ENCODE measurements at places on chromosomes 11 and 22.
A peak's percentile ranks its signal among the peaks of the same experiment; 100 is the strongest.

DNA sequence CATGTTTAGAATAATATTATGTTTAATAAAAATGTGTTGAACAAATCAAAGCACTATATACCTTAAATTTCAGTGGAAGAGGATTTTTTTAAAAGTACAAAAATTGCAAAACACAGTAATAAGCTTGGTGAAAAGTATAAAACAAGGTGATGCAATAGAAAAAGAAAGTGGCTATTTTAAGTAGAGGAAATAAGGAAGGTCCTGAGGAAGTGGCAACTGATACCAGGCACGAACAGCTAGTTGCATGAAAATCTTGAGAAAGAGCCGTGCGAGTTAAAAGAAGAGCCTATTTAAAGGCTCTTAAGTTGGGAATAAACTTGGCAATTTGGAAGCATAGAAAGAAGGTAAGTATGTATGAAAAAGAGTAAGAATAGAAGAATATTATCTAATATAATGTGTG, 1679.3 kb downstream of the LRRC4C start:
- no peak for DNase-seq

DNA sequence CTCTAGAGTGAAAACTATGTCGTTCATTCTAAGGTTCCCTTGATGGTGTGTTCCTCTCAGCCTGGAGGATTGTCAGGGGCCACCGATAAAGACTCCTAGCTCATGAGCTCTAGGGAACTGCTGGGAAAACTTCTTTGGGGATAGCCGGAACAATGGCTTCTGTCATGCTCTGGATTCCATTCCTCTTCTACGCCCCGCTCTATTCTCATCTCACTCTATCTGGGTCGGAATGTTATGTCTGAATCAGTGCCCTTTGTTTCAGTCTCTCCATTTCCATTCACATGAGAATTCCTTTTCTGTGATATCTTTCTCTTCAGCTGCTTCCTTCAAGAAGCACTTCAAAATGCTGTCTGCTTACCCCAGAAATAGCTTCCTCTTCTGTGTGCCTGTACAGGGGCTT, 16.9 kb upstream of the SLCO2B1 start:
- DNase-seq, result no peak

DNA sequence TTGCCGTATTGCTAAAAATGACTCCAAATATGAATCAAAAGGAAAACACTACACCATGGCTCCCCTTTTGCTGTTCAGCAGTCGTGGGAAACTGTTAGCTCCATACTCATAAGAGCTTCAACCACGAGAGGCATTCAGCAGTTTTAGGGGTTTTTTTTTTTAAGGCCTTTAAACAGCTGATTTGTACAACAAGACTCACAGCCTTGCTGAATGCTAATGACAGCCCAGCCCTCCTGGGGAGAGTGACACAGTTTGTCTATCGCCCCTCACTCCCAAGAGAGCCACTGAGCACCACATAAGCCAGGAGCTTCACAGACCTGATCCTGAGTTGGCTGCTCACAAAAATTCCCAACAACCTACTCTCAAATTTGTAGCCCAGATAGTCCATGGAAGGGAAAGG, 32.4 kb downstream of the GALNT18 start:
- DNase-seq, result no peak

DNA sequence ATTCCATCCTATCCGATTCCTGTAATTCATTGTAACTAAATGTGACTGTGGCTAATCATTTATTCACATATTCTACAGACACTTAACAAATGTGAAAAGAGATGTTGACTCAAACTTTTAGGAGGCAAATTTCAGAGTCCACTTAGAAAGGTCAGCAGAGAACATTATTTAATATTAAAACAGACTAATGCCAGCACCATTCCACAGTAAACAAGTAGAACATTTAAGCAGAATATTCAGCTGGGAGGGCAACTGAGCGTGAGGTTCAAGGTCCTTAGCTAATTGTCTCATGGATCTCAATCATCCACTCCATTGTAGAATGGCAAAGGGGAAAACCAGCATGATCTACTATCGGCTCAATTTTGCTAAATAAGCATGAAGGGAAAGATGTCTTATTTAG, 5.1 kb upstream of the SLC5A12 start:
- DNase-seq, result no peak

DNA sequence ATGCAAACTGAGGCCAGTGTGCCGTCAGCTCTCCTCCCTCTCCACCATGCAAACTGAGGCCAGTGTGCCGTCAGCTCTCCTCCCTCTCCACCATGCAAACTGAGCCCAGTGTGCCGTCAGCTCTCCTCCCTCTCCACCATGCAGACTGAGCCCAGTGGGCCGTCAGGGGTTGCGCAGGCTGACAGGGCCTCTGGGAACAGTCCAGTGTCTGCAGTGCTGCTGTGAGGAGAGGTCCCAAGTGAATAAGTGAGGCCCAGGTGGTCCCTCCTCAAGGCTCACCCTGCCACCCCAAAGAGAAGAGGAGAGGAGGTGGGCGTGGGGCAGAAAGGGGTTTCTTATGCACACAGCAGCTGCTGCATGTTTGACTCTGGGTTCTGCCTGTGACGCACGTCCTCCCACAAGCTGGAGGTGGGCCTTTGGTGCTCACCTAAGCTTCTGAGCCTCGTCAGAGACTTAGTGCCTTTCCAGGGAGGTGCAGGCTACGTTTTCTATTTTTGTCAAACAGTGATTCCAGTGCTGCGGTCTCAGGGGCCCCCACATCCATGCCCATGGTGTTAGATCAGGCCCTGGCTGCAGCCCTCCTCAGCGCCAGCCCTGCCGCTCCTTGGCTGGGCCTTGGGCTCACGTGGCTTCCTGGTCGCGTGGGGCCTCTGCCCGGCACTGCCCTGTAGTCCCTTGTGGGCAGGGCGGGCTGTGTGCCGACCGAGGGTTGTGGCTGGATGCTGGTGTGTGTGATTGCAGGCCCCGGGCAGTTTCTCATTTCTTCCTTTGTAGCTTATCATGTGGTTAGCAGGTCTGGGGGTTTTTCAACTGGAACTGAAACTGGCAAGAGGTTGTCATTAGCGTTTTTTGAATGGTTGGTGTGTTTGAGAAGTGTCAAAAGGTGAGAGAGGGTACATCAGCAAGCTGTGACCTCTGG, 7.1 kb downstream of the TPCN2 start:
- DNase-seq, result no peak

DNA sequence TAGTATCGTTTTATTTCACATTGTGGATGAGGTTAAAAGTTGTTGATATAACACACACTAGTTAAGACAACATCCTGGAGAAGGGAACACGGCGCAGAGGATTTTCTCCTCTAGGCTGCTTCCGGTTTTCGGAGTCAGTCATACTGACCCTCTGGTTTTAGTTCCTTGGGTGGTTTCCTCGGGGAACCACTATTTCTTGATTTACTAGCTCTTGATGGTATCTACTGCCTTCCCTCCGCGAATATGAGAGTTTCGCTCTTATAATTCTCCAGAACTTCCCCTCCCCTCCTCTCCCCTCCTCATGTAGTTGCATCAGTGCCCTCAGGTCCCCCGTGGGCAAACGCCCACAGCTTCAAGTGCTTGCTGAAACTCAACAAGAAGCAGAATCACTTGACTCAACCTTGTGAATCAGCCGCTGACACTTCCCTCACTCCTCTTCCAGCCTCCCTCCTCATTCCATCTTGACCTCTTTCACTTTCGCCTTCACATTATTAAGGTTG, 15.9 kb upstream of the APOBEC3A start:
- no peak for DNase-seq

DNA sequence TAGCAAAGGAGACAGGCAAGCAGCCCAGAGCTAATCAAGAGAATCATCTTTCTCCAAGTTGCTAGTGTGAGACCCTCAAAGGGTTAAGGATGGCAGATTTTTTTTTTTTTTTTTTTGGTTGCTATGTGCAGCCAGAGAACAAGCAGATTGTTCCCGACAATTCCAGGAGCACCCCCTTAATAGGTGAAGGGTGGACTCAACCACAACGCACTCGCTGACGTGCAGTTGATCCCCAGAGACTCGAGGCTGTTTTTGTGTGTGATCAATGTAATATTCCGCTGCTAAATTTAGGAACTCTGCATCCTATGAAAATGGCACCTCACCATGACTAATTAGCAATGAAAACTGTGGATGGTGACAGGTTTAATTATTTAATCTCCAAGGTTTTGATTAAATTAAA, 789.0 kb downstream of the KCNA4 start:
- DNase-seq, result peak; percentile 6

GRCh38 chr22:44583854-44584253, 85.8 kb upstream of the RTL6 start:
- no peak for DNase-seq

DNA sequence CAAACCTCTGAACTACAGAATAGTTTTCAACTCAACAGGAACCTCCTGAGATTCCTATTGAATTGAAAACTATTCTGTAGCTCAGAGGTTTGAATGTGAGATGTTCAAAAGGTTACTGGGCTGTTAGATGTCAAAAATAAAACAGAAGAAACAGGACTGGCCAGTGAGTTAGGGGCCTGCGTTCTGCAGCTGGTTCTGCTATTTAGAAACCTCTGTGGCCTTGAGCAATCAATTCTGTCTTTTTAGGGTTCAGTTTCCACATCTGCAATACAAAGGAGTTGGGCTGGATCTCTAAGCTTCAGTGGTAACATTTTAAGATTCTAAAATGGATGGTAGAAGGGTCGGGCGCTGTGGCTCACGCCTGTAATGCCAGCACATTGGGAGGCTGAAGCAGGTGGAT, 55.8 kb downstream of the CLMP start:
- no peak for DNase-seq

DNA sequence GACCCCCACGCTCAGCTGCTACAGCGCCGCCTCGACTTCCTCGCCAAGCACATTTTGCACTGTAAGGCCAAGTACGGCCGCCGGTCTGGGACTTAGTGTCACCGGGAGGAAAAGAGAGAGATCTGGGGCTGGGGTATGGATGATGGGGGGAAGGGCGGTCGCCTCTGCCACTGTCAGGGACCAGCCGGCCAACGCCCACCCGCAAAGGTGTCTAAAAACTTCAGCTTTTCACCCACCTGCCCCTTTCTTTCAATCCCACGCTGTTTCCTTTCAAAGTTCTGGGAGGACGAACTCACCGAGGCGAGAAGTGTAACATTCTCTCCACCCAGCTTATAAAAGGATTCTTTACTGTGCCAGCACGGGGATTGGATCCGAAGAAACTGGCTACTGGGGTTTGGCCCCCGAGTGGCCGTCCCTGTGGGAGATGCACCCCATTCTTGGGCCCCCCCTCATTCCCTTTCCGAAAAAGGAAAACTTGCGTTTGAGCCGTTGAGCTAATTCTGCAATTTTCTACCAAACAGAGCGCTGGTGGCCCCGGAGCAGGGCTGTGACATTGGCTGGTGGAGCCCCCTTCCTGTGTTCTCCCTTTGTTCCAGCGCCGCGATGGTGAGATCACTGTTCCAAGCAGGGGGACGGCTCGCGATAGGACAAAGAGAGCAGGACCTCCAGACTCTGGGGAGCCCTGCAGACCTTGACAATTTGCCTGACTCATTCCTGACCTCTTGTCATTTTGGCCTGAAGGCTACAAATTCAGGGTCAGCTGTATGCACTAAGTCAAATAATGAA, 1.8 kb downstream of the FJX1 start:
- no peak for DNase-seq

GRCh38 chr11:111730871-111731591, 35.2 kb downstream of the PPP2R1B start:
- DNase-seq, result peak; percentile 43

GRCh38 chr22:20591660-20592310, 84.4 kb downstream of the MED15 start:
- no peak for DNase-seq

- peak; percentile 80 for DNase-seq
Measured at GRCh38 chr11:93585758-93586157, 42.6 kb upstream of the SMCO4 start.

GRCh38 chr22:38251341-38251692, 21.5 kb downstream of the TMEM184B start:
- no peak for DNase-seq

DNA sequence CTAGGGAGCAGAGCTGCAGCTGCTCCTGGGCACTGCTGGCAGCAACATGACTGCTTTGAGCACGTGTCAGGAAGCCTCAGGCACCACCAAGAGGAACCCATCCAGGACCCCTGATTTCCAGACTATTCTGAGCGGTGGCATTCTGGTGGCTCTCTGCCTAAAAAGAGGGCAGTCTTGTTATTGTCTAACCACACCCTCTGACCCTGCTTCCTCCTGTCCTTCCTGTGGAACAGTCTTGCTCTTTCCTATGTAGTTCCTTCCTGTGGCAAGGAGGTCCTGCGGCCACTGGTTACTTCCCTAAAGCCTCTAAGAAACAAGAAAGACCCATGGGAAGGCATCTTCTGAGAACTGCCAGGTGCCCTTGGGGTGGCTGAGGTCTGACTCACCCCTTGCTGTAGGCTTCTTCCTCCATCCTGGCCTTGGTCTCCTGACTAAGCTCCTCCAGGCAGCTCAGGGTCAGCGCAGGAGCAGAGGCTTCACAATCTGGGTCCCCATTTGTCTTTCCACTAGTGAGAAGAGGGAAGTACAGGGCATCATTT, 13.1 kb upstream of the LYVE1 start:
- DNase-seq, result no peak

- no peak for DNase-seq
Measured at GRCh38 chr22:30421695-30422480, 3.7 kb upstream of the MTFP1 start.

- DNase-seq, result peak; percentile 80
Measured at GRCh38 chr11:85725510-85726258, 39.7 kb upstream of the CCDC89 start.

- DNase-seq, result no peak
Measured at GRCh38 chr11:65968600-65969482, 7.3 kb downstream of the SART1 start.

- peak; percentile 21 for DNase-seq
Measured at GRCh38 chr11:17598700-17599459, 51.8 kb downstream of the OTOG start.

DNA sequence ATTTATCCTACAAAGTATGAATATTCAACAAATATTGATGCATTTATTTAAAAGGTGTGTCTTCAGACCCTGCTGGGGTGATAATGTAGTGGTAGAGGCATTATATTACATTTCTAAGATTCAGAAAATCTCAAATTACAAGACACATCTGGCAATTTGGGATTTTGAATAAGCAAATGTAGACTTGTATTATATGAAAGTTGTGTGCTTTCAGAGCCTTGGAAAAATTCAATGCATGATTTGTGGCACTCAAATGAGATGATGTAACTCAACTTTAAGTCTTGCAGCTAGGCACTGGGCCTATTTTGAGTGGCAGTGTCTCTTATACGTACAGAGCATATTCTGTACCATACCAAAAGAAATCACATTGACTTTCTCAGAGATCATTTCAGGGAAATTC, 214.4 kb downstream of the ETS1 start:
- DNase-seq, result no peak

- no peak for DNase-seq
Measured at GRCh38 chr11:11969380-11970215, 38.8 kb downstream of the DKK3 start.

DNA sequence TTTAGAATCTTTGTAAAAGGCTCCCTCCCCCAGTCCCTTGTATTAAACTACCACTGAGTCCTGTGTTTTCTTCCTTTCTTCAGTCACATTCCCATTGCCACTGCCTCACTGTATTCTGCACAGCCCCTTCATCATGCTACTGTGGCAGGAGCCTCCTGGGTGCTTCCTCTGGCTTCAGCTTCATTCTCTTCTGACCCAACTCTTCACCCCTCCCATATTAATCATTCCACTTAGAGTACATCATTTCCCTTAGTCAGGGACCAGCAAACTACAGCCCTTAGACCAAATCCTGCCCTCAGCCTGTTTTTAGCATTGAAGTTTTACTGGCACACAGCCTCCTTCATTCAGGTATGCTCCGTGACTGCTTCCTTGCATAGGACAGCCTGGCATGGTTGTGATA, 127.7 kb upstream of the MTNR1B start:
- DNase-seq, result no peak

Measured in stromal cell of bone marrow (primary cell).